ENCODE measurements at places on chromosomes 12 and 14.

DNA sequence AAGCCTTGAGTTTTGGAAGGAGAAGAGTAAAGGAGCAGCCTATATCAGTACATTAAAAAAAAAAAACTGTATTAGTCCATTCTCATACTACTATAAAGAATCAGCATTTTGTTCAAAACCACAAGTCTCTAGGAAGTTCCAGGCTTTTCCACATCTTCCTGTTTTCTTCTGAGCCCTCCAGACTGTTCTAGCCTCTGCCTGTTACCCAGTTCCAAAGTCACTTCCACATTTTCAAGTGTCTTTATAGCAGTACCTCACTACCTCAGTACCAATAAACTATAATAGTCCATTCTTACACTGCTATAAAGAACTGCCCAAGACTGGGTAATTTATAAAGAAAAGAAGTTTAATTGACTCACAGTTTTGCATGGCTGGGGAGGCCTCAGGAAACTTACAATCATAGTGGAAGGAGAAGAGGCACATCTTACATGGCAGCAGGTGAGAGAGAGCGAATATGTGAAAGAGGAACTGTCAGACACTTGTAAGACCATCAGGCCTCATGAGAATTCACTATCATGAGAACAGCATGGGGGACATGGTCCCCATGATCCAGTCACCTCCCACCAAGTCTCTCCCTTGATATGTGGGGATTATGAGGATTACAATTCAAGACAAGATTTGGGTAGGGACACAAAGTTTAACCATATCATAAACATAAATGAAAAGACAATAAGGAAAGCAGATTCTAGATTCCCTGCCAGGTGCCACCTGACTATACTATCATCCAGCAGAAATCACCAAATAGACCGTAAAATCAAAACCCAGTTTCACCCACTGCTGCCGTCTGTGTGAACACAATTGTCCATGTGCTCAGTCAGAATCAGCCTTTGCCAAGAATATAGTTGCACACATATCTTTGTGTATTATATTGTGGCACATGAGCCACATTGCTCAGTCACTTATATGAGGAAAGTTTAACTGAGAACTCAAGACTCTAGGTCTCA is 27.8 kb downstream of the TOGARAM1 start:
- no peak for DNase-seq

DNA sequence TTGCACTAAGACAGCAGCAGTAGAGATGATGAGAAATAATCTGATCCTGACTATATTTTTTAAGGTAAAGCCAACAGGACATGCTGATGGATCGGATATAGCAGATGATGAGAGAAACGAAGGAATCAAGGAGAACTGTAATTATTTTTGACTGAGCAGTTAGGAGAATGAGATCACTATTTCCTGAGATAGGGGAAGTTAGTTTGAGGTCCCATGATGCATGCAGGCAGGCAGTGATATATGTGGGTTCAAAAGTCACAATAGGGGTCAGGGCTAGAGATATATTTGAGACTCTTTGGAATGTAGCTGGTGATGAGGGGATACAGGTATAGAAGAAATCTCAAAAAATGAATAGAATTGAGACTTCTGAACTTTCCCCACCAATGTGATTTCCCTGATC is 107.6 kb downstream of the GTF2A1 start:
- no peak for DNase-seq

DNA sequence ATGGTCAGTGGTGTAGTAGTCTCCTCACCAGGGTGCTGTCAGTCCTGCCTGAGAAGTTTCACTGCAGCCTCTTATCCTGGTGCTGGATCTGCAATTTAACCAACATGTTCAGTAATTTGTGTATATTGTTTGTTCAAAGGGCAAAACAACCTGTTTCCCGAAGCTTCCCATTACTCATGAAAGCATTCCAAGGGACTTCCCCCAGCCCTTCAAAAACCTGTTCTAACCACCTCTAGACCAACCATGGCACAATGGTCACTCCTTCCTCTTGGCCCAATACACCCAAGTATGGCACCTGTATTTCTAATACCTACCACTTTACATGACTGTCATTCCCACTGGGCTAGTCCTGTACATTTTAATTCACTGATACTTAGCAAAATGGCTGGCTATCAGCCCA is 12.1 kb downstream of the CKAP4 start:
- DNase-seq = no peak

GRCh38 chr14:77240336-77240915 is 30.6 kb downstream of the NGB start:
- no peak for DNase-seq
